Sigmoid colon (tissue), 7 donors: ENCODE measurements at places on chromosomes 1 and 21.

DNA sequence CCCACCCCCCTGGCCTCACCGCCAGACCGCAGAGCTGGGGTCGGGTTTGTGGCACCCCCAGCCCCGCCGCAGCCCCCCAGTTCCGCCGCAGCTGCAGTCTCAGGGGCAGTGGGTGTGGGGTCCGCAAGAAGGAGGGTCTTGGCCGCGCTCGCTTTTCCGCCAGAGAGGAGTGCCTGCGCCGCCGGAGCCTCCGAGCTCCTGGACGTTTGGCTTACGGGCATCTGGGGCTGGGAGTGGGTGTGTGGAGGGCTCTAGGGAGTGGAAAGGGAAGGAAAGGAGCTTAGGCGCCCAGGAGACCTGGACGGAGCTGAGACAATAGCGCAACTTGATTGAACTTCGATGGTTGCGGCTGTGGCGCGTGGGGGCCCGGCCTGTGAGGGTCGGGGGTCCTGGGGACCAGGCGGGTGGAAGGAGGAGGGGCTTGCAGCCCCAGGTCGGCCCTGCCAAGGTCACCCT lies 88.8 kb upstream of the IPO9 start:
- peak overlapping the region; percentile 70 for H3K27ac ChIP-seq
- peak overlapping the region; percentile 62 for H3K4me3 ChIP-seq
- no peaks in the 10 kb centered on the region for H3K27me3 ChIP-seq
- no peaks in the 10 kb centered on the region for H3K4me1 ChIP-seq

DNA sequence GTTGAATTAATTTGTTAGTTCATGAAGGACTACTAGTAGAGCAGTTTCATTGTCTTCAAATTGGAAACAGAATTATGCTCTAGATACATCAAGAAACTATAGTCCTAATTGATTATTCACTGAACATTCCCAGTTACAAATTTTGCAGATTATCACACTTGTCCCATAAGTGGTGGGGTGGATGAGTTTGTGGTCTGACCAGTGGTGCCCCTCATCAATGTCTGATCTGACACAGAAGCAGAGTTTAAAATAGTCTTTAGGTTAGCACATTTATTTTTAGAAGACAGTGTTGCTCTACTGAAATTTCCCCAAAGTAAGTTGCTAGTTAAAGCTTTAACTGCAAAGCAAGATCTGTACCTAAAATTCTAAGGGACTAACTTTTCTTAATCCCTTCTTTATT lies 42.9 kb downstream of the INKA2 start:
- no peaks in the 10 kb centered on the region for H3K27me3 ChIP-seq
- peaks cover 17% of the 10 kb centered on the region for H3K36me3 ChIP-seq
- no peak overlapping the region for H3K4me3 ChIP-seq
- H3K4me1 ChIP-seq: peaks cover 30% of the 10 kb centered on the region
- H3K27ac ChIP-seq: peak overlapping the region; percentile 7
- no peak for DNase-seq

DNA sequence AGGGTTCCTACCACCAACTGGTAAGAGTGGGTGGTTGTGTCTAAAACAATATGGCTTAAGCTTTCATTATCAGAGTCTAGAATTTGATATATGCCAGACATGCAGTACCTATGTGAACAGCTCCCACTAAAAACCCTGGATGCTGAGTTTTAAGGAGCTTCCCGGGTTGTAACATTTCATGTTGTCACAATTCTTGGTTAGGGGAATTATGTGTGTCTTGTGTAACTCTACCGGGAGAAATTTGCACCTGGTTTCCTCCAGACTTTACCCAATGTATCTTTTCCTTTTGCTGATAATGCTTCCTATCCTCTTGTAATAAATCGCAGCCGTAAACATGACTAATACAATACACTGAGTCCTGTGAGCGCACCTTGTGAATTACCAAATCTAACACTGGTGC lies 48.3 kb downstream of the ARID4B start:
- no peak for DNase-seq
- no peak overlapping the region for H3K4me3 ChIP-seq
- no peak overlapping the region for H3K27ac ChIP-seq

DNA sequence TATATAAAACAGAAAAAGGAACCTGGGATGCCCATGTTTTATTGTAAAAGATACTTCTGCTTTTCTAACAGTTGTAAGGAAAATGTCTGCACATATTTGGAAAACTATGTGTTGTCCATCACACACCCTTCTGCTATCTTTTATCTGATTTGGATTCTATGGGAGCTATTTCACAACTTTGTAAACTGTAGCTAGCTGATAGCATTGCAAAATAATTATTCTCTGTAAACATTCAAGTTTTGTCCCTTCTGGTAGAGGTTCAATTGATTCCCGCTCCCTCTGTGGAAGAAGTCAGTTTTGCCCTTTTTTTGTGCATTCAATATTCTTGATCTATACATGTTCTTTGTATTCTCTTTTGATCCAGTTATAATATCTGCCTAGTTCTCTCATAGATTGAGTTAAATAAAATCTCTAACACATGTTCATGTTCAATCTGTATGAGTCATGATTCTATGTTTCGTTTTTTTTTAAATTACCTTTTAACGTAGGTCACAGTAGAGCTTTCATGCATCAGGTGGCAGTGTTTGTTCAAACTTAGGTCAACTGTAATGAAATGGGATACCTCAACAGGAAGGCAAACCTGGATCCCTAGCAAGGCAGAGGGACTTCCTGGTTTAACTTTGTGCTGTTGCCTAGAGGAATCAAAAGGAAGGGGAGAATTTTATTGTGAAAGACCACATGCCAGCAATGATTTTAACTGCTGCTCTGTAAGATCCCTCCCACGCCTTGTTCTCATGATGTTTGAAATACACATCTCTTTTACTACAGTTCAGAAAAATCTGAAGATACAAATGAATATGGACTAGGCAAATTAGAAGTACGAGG lies 26.0 kb upstream of the BCL9 start:
- H3K4me1 ChIP-seq: no peaks in the 10 kb centered on the region
- H3K4me3 ChIP-seq: no peak overlapping the region
- H3K36me3 ChIP-seq: no peaks in the 10 kb centered on the region

GRCh38 chr1:193438771-193439170 lies 252.4 kb upstream of the B3GALT2 start:
- no peak overlapping the region for H3K4me3 ChIP-seq
- no peaks in the 10 kb centered on the region for H3K27me3 ChIP-seq
- H3K4me1 ChIP-seq: no peaks in the 10 kb centered on the region
- no peak overlapping the region for H3K27ac ChIP-seq
- no peak for DNase-seq

- no peaks in the 10 kb centered on the region for H3K27me3 ChIP-seq
- peak overlapping the region; percentile 45 for H3K27ac ChIP-seq
- no peak for DNase-seq
- no peak overlapping the region for H3K4me3 ChIP-seq
- peaks cover 20% of the 10 kb centered on the region for H3K4me1 ChIP-seq
Measured at GRCh38 chr1:114081437-114082303, 72.0 kb downstream of the SYT6 start.

GRCh38 chr1:154386643-154387352 lies 18.3 kb upstream of the IL6R start:
- H3K36me3 ChIP-seq: no peaks in the 10 kb centered on the region
- H3K27ac ChIP-seq: no peak overlapping the region
- no peaks in the 10 kb centered on the region for H3K4me1 ChIP-seq
- no peak overlapping the region for H3K4me3 ChIP-seq

DNA sequence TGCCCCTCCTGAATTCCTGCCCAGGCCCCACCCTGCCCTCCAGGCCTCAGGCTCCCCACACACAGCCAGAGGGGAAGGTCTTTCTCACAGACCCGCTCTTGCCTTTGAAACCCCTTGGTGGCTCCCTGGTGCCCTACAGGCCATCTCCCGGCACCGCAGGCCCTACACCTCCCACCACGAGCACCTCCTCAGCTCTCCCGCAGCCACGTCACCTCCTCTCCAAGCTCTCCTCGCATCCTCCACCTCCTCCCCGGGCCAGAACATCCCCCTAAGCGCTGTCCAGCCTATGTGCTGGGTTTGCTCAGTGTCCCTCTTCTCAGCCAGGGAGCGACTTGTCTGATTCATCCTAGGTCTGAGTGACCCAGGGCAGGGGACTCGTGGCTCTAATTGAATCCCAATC lies 66.4 kb downstream of the DMRTB1 start:
- no peaks in the 10 kb centered on the region for H3K4me1 ChIP-seq
- DNase-seq: no peak
- H3K36me3 ChIP-seq: no peaks in the 10 kb centered on the region
- H3K4me3 ChIP-seq: no peak overlapping the region

DNA sequence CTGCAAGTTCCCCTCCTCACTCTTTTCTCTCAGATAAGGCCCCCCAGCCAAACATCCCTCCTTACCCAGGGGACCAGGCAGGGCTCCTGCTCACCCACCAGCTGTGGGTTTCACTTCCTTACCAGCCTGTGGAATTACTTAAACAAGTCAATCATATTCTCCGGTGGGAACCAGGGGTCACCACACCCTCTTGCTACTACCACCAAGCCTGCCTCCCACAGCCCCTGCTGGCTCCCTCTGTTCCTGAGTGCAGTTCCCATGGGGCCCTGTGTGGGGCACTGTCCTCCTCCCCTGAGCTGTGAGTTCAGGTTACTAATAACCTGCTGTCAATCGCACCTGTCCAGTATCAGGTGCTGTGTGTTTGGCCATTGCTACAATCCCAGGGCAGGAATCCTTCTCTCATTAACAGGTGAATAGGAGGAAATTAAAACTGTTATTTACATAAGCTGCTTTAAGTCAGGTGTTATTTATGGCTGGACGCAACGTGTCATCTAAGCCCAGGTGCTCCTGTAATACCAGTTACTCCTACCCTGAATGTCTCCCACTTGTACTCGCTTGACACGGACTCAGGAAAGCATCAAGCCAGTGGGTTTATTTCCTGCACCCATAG lies 53.1 kb upstream of the LBR start:
- no peaks in the 10 kb centered on the region for H3K27me3 ChIP-seq
- no peak overlapping the region for H3K4me3 ChIP-seq
- DNase-seq: peak; percentile 73
- peak overlapping the region; percentile 61 for H3K27ac ChIP-seq

- DNase-seq: no peak
- no peak overlapping the region for H3K4me3 ChIP-seq
- H3K4me1 ChIP-seq: no peaks in the 10 kb centered on the region
- H3K27ac ChIP-seq: no peak overlapping the region
- H3K36me3 ChIP-seq: no peaks in the 10 kb centered on the region
Measured at GRCh38 chr1:110152133-110152785, 2.0 kb downstream of the SLC6A17 start.

- H3K36me3 ChIP-seq: no peaks in the 10 kb centered on the region
- peaks cover 19% of the 10 kb centered on the region for H3K4me1 ChIP-seq
- DNase-seq: no peak
- no peak overlapping the region for H3K27ac ChIP-seq
Measured at GRCh38 chr21:35350965-35351364, 301.9 kb upstream of the RUNX1 start.
